ENCODE measurements at places on chromosomes 1 and 21. TPM values are rescaled to one million over a fixed set of nuclear protein-coding genes. Genes with fewer than 3 reads are reported as not detected.

DNA sequence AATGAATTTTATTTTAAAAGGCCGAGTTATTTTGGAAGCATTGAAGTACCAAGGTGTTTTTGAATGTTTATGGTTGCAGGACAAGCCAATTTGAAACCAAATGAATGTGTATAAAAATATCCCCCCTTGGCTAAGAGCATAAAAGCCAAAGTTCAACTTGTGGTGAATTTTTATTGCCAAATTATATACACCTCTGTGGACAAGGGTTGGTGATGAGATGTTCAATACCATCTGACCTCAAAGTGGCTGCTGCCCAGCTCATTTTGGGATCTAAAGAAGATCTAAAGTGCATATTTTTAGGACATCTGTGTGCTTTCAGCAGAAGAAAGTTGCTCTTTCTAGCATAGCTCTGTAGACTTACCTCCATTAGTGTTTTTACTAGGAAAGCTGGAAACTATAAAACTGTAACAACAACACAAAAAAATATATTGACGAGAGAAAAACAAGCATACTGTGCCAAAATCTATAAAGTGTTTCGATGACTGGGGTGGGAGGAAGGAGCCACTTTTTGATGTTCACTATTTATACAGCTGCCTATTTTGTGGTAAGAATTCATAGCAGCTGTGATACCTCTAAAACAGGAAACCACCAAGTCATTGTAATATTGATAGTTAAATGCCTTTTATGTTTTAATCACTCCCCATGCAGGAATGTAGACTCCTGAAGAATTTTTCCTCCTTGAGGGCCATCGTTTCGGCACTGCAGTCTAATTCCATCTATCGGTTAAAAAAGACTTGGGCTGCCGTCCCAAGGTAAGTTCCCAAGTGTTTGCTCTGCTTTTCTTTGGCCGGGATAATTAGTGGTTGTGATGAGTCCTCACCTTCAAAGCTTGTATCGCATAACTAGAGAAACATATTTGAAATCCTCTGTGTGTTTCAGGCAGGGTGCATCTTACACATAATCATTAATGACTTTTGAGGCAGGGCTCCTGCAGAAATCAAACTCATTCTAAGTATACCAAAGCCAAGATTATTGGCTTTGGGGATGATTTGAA lies 83.2 kb downstream of the RGL1 start:
- DNase-seq = no peak

DNA sequence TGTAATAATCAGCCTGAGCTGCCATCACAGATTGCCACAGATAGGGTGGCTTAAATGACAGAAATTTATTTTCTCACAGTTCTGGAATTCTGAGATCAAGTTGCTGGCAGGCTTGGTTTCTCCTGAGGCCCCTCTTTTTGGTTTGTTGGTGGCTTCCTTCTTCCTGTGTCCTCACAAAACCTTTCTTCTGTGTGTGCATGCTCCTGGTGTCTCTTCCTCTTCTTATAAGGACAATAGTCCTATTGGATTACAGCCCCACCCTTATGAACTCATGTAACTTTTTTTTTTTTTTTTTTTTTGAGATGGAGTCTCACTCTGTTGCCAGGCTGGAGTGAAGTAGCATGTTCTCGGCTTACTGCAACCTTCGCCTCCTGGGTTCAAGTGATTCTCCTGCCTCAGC lies 41.0 kb upstream of the F3 start:
- DNase-seq = no peak

DNA sequence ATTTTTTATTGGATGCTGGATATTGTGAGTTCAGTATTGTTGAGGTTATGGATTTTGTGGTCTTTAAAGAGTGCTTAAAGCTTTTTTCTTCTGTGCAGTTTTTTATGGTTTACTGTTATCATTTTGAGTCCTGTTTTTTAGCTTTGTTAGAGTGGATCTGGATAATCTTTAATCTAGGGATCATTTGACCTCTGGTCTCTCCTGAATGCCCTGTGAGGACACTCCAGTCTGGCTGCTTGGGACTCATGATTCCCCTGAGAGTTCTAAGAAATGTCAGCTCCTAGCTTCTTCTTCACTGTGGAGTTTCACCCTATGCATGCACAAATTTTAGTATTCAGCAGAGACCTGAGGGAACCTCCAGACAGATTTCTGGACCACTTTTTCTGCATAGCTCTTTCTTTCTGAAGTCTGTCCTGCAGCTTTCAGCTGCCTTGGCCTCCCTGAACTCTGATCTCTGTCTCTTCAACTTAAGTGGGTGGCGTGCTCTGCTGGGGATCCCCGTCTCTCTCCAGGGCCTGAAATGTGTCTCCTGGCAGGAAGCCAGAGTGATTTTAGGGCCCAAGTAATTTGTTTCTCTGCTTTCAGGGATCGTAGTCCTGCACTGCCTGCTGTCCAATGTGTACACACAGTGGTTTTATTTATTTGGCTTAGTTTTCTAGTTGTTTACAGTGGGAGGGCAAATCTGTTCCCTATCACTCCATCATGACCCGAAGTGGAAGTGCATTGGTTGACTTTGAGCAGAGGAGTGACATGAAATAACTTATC lies 14.7 kb downstream of the PEX14 start:
- no peak for DNase-seq

DNA sequence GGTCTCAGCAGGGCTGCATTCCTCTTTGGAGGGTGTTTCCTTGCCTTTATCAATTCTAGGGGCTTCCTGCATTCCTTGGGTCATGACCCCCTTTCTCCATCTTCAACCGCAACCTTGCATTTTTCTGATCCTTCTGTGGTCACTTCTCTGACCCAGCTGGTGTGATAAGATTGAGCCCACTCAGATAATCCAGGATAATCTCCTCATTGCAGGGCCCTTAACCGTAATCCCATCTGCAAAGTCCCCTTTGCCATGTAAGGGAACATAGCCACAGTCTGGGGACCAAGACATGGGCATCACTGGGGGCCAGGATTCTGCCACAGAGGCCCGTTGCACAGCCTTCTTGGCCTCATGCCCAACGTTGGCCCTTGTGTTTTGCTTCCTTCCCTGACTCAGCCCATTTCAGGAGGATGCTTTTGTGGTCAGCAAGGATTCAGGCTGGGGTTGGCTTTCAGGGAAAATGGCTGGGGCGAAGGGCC lies 35.0 kb upstream of the IL19 start:
- no peak for DNase-seq

DNA sequence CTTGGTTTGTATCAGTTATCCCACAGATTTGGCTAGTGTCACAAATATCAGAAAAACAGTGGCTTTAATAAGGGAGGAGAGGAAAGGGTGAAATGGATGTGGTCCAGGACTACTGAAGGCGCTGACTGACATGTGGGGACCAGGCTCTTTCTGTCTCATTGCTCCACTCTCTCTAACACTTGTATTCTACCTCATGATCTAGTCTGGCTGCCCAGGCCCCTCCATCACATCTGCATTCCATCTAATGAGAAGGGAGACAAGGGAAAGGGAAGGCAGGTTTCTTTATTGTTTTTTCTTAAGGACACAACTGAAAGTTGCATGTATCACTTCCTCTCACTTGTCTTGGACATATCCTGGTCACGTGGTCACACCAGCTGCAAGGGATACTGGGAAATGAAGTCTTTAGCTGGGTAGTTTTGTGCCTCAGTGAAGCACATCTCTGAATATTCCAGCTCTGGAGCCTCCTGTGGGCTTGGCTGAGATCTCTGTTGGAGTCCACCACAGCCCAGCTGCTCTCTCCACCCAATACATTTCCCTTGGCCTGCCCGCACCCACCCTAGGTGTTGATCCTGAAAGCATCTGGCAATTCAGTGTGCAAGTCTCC lies 42.0 kb upstream of the PADI2 start:
- no peak for DNase-seq

- no peak for DNase-seq
These were observed 20.5 kb upstream of the YRDC start for GRCh38 chr1:37828410-37829074.

GRCh38 chr1:227486559-227486958 lies 76.8 kb upstream of the ZNF678 start:
- DNase-seq = no peak

- no peak for DNase-seq
These were observed 6.6 kb downstream of the FCMR start for GRCh38 chr1:206915030-206915735.

- no peak for DNase-seq
These were observed 5.5 kb downstream of the MORC3 start for GRCh38 chr21:36325373-36326010.

- DNase-seq = no peak
These were observed 141.7 kb upstream of the HOOK1 start for GRCh38 chr1:59672851-59673572.

- no peak for DNase-seq
These were observed 1.0 kb upstream of the IER5 start for GRCh38 chr1:181087400-181087901.

DNA sequence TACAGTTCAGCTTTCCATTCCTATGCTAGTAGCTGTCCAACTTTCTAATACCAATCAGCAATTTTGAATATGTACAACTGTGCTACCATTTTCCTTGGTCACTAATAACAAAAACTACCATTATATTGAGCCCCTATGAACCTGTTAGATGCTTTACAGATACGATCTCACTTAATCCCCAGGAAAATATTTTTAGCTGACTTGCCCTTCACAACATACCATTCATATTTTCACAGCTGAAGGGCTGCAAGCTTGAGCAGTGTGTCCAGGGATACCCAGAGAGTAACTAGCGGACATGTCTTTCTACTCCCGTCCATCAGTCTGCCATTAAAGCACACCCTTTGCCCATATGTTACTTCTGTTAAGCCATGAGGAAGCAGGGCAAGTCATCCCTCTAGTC lies 140.5 kb downstream of the SPATA46 start:
- no peak for DNase-seq

DNA sequence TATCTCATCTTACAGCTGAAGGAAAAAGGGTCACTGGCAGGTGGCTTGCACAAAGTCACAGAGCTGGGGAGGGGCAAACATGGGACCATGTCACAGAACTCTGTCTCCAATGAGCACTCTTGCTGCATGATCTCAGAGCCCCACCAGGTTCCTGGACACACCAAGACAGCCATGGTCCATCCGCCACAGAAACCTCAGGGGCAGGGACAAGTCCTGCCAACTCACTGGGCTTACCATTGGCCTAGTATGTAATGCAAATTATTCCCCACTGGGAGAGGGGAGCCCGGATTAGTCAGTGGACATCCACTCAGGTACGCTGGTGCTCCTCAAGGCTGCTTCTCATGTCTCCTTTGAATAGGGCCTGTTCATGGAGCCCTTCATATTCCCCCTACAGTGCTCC lies 14.2 kb downstream of the S100A7A start:
- DNase-seq = no peak

DNA sequence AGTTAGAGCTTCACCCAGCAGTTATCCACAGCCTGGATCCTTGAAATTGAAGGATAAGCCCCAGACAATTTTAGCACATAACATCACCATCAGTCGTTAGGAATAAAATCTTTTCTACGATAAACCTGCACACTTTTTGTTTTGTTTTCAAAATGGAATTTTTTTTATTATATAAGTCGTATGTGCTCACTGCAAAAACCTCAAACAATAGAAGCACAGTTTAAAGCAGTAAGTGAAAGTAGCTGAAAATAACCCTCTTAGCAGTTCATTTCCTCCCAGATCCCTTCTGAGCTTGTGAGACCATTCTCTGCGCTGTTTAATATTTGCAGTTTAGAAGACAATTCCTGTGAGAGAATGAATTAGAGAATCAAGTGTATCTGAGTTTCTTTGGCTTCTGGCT lies 38.3 kb downstream of the ELK4 start:
- no peak for DNase-seq

DNA sequence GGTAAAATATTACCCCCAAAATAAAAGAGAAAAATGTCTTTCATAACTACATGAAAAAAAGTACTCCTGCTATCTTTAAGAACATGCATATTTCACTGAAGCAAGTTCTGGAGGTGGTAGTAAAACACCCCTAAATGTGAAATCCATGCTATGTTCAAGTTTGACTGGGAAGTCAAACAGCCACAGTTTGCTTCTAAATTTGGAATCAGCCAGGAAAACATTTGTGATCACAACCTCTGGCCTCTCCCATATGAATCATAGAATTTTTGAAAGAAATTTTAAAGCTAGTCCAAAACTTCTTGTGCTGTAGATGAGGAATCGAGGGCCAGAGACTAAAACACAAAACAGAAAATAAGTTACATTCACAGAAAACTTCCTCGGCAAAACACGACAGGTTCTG lies 6.6 kb downstream of the SORT1 start:
- DNase-seq = no peak

ICOSLG gene
- 3.5 TPM for total RNA-seq

GBP2 gene
- total RNA-seq = 15.4 TPM

TFF1 gene
- not detected for total RNA-seq

RAB13 gene
- 38.7 TPM for total RNA-seq

CD1E gene
- 2.7 TPM for total RNA-seq

NUP133 gene
- 36.1 TPM for total RNA-seq

TLCD4 gene
- total RNA-seq = 9.0 TPM

Data from skin of body (tissue), 3 donors.